ENCODE measurements at places on chromosomes 7 and 10.

- peaks cover 11% of the 10 kb centered on the region for H3K27me3 ChIP-seq
- H3K4me3 ChIP-seq, result no peak overlapping the region
- H3K27ac ChIP-seq, result no peak overlapping the region
- no peaks in the 10 kb centered on the region for H3K4me1 ChIP-seq
- no peaks in the 10 kb centered on the region for H3K36me3 ChIP-seq
Measured at GRCh38 chr7:100173806-100174495, 3.2 kb downstream of the GPC2 start.

DNA sequence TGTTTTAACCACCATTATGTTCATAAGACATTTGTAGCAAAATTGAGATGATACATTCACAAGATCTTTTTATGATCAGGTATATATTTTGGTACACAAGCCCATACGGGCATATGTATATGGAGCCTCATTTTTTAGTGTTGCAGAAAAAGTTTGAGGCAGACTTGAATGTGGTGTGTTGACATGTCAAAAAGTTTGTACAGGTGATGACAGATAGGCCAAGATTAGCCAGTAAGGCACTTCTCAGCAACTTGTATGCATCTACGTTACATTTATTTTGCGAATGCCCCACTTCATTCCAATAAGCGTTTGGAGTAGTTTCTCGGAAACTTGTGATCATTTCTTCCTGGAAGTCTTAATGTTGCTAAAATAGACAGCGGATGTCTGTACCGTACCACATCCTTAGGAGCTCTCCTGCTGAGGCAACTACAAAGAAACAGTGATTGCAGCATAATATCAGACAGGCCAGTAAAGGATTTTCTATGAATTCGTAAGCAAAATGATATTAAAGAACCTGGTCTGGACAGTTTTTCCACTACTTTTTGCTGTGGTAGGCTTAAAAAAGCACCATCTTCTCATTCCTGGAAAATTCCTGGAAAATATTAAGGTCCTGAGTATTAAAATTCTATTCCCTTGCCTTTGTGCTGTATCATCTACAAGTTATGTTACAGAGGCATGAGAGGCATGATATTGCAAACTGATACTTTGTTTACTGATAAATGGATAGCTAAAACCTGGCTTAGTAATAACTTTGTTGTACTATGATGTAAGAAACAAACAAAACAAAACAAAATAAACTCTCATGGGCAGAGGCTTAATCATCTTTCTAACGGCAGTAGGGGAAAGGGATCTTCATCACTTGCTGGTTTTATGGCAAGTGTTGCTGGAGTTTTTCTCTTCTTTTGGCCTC lies 153.6 kb downstream of the HDAC9 start:
- H3K4me1 ChIP-seq, result no peaks in the 10 kb centered on the region
- DNase-seq, result no peak
- no peak overlapping the region for H3K27ac ChIP-seq
- no peaks in the 10 kb centered on the region for H3K36me3 ChIP-seq
- no peaks in the 10 kb centered on the region for H3K27me3 ChIP-seq

DNA sequence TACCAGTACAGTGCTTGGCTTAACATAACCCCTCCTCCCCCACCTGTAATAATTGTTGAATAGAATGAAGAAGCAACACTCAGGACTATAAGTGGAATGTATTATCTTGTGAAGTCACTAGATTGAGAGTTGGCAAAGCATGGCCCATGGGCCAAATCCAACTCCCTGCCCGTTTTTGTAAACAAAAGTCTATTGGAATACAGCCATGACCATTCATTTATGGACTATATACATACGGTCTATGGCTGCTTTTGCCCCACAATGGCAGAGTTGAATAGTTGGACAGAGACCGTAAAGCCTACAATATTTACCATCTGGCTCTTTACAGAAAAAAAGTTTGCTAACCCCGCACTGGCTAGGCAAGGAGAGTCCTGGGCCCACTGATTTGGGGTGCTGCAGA lies 48.1 kb upstream of the CYCS start:
- no peak for DNase-seq
- H3K36me3 ChIP-seq, result no peaks in the 10 kb centered on the region
- H3K27ac ChIP-seq, result no peak overlapping the region
- H3K4me1 ChIP-seq, result no peaks in the 10 kb centered on the region
- H3K4me3 ChIP-seq, result no peak overlapping the region

- H3K36me3 ChIP-seq, result no peaks in the 10 kb centered on the region
- H3K27ac ChIP-seq, result no peak overlapping the region
- peak overlapping the region; percentile 68 for H3K4me3 ChIP-seq
- DNase-seq, result peak; percentile 30
Measured at GRCh38 chr7:28957064-28957750, 923 bp downstream of the TRIL start.

- H3K36me3 ChIP-seq, result no peaks in the 10 kb centered on the region
- no peaks in the 10 kb centered on the region for H3K27me3 ChIP-seq
- DNase-seq, result no peak
- H3K4me3 ChIP-seq, result no peak overlapping the region
- no peaks in the 10 kb centered on the region for H3K4me1 ChIP-seq
- no peak overlapping the region for H3K27ac ChIP-seq
Measured at GRCh38 chr10:1345368-1345767, 289.2 kb downstream of the WDR37 start.

GRCh38 chr7:90842430-90842788 lies 246.3 kb downstream of the CDK14 start:
- no peak for DNase-seq
- no peak overlapping the region for H3K4me3 ChIP-seq
- no peaks in the 10 kb centered on the region for H3K27me3 ChIP-seq
- no peaks in the 10 kb centered on the region for H3K36me3 ChIP-seq
- H3K27ac ChIP-seq, result no peak overlapping the region

GRCh38 chr10:124646483-124647352 lies 97.5 kb downstream of the FAM53B start:
- H3K4me3 ChIP-seq, result no peak overlapping the region
- peaks cover 18% of the 10 kb centered on the region for H3K4me1 ChIP-seq
- no peaks in the 10 kb centered on the region for H3K27me3 ChIP-seq
- peak overlapping the region; percentile 10 for H3K27ac ChIP-seq
- peak; percentile 81 for DNase-seq

DNA sequence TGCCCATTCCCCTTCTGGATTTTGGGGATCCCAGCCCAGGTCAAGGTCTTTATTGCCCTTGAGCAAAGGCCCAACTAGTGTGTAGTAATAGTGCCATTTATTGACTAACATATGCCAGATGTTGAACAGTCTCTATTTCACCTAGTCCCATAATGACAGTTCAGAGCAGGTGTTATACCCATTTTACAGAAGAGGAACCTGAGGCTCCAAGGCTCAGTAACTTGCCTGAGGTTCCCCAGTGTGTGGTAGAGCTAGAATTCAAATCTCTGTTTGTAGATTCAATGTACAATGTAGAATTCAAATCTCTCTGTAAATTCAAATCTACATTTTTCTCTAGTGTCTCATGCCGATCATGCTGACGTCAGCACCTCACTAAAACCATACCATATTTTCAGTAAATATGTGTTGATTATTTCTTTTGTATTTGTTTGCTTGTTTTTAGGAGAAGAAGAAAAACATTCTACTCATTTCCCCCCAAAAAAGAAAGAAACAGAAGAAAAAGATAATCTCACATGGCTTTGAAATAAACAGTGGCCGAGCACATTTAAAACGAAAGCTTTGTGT lies 329.7 kb downstream of the PRPF18 start:
- H3K4me3 ChIP-seq, result no peak overlapping the region
- no peak overlapping the region for H3K27ac ChIP-seq
- H3K36me3 ChIP-seq, result no peaks in the 10 kb centered on the region
- peaks cover 8% of the 10 kb centered on the region for H3K4me1 ChIP-seq
- no peak for DNase-seq
